Progenitor cell of endocrine pancreas (in vitro differentiated cells): ENCODE measurements at places on chromosomes 3 and 15. TPM values are rescaled to one million over a fixed set of nuclear protein-coding genes. Genes with fewer than 3 reads are reported as not detected.

TMEM108 gene
- total RNA-seq, result 6.1 and 6.7 TPM in 2 replicates

IL17RE gene
- 4.9 and 7.0 TPM in 2 replicates for total RNA-seq

LYZL4 gene
- total RNA-seq, result not detected in 2 replicates

GOLGA6L10 gene
- total RNA-seq, result 8.7 and 9.5 TPM in 2 replicates

TRPM1 gene
- not detected in 2 replicates for total RNA-seq

ITGA11 gene
- not detected in 2 replicates for total RNA-seq

DNA sequence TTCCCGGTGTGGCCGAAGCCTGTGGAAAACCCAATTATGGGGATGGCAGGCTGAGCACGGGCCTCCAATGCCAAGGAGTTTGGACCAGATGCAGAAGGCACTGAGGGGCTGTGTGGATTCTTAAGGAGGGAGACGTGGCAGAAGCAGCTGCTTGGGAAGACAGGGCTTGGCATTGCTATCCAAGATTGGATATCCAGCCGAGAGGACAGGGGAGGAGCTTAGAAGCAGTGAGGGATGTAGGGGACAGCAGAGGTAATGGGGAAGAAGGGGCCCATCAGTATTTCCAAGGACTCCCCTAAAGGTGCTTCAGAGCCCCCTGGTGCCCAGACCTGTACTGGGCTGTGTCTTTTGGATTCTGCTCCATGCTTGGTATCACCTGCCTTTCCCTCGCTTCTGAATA lies 112.8 kb upstream of the TLE3 start:
- no peak for DNase-seq

DNA sequence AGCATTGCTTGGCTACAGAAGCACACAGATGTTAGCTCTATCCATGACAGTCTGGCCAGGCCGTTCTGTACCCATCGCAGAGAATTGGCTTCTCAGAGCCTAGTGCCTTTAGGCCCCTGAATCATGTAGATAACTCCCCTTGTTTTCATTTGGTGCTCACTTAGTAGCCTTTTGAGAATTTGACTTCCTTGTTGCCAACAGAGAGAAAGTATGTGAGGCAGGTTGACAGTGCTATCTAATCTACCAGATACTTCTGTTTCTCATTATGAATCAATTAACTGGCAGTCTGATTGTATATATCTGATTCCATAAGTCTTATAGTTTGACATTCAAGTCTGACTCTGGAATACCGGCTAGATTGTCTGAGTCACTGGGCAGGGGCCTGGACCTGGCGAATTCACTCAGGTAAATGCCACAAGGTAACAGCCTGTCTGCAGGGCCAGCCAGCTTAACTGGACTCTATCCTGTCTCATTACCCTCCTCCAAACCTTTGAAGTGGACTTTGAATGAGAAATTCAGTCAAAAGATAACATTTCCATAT lies 160.2 kb downstream of the GHSR start:
- DNase-seq, result no peak

GRCh38 chr3:52446042-52446441 lies 1.1 kb upstream of the SEMA3G start:
- no peak for DNase-seq

- DNase-seq, result no peak
Measured at GRCh38 chr3:15783361-15783969, 14.3 kb downstream of the ANKRD28 start.

DNA sequence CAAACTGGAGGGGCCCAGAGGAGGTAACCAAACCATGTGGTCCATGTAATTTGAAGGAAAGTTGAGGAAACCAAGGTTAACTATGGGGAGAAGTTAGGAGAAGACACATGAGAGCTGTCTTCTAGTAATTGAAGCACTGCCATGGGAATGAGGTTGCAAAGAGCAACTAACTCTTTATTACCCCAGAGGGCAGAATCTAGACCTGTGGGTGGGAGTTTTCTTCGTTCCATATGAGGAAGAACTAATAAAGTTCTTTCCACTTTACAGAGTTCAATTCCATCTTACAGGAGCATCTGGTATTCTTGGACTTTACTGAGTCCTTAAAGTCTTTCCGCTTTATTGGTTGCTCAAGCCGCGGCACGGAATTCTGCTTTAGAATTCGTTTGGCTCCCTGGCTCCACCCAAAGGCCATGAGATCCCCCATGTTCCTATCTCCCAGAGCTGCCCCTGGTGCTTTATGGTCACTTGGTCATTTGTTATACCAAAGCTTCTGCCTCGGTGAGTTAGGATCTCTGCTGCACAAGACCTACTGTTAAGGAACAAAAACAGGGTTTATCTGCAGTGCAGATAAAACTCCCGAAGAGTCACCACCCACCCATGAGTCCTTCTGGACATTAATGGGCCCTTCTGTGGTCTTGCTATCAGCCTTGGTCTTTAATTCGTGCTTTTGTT lies 89.5 kb upstream of the UMPS start:
- DNase-seq, result no peak

- DNase-seq, result no peak
Measured at GRCh38 chr3:36097209-36097608, 283.1 kb upstream of the STAC start.

DNA sequence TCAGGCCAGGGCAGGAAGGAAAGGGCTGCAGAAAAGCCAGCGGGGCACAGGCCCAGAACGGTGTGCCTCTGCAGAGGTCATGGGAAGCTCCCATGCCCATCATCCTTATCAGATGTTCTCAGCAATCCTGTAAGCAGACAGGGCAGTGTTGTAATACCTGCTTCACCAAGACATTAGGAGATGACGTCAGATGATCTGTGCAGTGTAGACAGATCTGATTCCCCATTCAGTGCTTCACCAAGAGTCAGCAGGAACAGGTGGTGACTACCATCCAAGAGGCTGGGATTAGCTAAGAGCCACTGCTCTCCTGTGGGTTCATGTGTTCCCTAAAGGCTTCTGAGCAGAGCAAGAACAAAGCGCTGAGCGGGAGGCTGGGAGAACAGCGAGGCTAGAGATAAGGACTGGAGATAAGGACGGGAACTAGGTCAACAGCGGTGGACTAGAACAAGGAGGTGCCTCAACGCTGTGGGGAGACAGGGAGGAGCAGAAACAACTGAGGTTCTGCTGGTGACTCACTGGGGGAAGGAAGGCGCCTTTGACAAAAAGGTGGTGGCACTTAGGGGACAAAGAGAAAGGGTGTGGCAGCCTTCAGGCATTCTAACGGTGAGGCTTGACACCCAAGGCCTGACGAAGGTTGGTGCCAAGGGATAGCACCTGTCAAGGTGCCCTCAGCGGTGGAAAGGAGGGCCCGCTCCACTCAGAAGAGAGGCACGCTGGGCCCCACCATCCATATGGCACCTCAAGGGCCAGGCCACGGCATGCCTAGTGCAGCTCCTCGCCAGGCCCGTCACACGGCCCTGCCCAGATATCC lies 28.4 kb downstream of the CCDC12 start:
- DNase-seq, result no peak

DNA sequence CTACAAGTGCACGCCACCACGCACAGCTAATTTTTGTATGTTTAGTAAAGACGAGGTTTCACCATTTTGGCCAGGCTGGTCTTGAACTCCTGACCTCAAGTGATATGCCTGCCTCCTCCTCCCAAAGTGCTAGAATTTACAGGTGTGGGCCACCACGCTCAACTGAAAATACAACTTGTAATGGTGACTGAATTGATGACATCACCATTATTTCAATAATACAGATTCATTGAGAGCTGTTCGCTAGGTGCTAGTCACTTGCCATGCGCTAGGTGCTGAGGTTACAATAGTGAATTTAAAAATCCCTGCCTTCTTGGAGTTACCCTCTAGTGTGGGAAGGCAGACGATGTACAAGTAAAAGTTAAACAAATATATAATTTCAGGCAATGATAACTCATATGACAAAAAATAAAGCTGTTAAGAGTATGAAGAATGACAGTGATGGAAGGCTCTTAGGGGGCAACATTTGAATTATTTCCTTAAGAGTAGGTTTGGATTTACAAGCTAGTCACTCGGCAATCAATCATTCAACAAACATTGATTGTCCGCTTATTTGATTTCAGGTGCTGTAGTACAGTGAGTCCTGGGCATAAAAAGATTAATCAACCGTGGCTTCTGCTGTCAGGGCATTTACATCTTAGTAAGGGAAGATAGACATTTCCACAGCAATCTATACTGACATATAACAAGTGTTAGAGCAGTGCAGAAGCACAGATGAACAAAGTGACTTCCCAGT lies 9.1 kb upstream of the PPARG start:
- no peak for DNase-seq

GRCh38 chr15:96366526-96366877 lies 36.0 kb downstream of the NR2F2 start:
- no peak for DNase-seq
